Upper lobe of right lung (tissue), 1 donor: ENCODE measurements at places on chromosomes 7 and 10.

GRCh38 chr10:82210331-82210730 lies 335.3 kb downstream of the NRG3 start:
- no peaks in the 10 kb centered on the region for H3K27me3 ChIP-seq
- H3K36me3 ChIP-seq: no peaks in the 10 kb centered on the region
- DNase-seq: no peak

DNA sequence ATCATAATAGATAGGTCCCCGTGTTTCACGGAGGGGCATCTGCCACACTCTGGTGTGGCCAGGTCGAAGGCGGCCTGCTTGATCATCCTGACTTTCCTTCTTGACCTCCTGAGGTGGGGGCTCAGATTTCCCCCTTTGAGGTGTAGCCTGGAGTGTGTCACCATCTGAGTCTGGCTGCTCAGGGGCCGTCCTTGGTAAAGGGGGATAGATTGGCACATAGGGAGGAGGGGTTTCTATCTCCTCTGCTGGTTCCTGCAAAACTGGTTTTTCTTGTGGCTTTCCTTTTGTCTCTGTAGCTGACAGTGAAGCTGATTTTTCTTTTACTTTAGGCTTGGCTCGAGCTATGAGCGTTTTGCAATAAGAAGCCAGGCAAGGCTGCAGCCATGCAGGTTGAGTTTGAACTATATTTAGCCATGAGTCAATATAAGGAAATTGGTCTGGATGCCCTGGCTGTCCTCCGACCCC lies 7.1 kb upstream of the ZNF117 start:
- H3K4me3 ChIP-seq: no peak overlapping the region
- H3K4me1 ChIP-seq: peaks cover 25% of the 10 kb centered on the region
- DNase-seq: no peak
- H3K36me3 ChIP-seq: no peaks in the 10 kb centered on the region

- H3K4me1 ChIP-seq: peaks cover 10% of the 10 kb centered on the region
- peaks cover 12% of the 10 kb centered on the region for H3K36me3 ChIP-seq
- DNase-seq: no peak
- no peaks in the 10 kb centered on the region for H3K27me3 ChIP-seq
These were observed 5.1 kb downstream of the MSRB2 start for GRCh38 chr10:23100331-23101030.

GRCh38 chr10:33120700-33121099 lies 162.7 kb upstream of the ITGB1 start:
- H3K36me3 ChIP-seq: no peaks in the 10 kb centered on the region
- peaks cover 15% of the 10 kb centered on the region for H3K4me1 ChIP-seq
- H3K27ac ChIP-seq: no peak overlapping the region

DNA sequence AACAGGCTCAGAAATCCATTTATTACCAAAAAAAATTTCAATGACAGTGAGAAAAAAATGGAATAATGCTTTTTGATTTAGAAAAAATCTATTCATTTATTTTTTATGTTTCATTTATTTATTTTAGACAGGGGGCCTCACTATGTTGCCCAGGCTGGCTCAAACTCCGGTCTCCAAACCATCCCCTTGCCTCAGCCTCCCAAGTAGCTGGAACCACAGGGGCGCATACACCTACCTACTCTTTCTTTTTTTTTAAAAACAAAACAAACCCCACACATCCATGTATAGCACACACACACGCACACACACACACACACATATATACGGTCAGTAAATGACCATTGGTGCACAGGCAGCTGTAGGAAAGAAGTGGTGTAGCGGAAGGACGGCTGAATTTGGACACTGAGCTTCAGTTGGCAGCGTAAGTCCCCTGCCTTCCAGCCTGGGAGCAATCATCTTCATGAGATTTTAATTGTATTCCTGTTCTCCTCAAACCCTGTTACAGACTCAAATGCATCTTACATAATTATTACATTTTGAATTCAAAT lies 28.8 kb downstream of the ARL4A start:
- peak overlapping the region; percentile 82 for H3K27ac ChIP-seq
- H3K36me3 ChIP-seq: no peaks in the 10 kb centered on the region
- H3K4me3 ChIP-seq: no peak overlapping the region
- H3K4me1 ChIP-seq: peaks cover 30% of the 10 kb centered on the region
- H3K27me3 ChIP-seq: no peaks in the 10 kb centered on the region
- DNase-seq: no peak
